ENCODE measurements at places on chromosomes 5 and 9.
A peak's percentile ranks its signal among the peaks of the same experiment; 100 is the strongest.

DNA sequence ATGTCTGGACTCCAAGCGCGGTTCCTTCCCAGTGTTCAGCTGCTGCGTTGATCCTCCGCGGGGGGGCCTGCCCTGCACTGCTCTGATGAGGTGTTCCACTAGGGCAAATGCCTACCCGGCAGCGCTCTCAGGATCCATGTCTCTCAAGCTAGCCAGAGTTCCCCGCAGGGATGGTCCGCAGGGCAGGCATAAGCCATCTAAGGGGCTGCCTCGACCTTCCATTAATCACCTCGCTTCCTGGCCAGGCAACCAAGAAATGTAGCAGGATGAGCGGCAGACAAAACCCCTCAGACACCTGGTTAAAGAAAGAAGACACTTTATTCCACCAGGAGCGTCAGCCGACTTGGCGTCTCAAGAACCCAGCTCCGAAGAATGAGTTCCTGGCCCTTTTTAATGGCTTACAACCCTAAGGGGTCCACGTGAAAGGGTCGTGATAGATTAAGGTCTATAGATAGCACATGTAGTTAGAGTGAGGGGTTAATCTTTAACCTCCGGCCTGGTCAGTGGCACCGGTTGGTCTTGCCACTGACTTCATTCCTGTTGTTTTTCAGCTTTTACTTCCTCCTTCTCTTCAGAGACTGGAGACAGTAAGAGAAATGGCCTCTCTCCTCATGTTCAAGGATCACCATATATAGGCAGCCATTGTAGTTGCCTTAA, 47.2 kb upstream of the COX7C start:
- no peak for DNase-seq

- DNase-seq, result no peak
These were observed 997 bp downstream of the AUH start for GRCh38 chr9:91360551-91361290.

- no peak for DNase-seq
These were observed 21.3 kb downstream of the WWC1 start for GRCh38 chr5:168312606-168313295.

GRCh38 chr9:134917431-134918373, at the start of gene FCN1:
FCN1 (minus strand) TSS chr9:134917912; CDS start chr9:134917871, 41 bp downstream.
- DNase-seq, result no peak

- no peak for DNase-seq
These were observed 101.0 kb downstream of the NR3C1 start for GRCh38 chr5:143302341-143303045.

- DNase-seq, result no peak
These were observed 19.7 kb downstream of the PTTG1 start for GRCh38 chr5:160441311-160441781.

- DNase-seq, result no peak
These were observed 15.1 kb upstream of the NRARP start for GRCh38 chr9:137317021-137317717.

- no peak for DNase-seq
These were observed 9.6 kb downstream of the ZNF608 start for GRCh38 chr5:124736805-124737188.

DNA sequence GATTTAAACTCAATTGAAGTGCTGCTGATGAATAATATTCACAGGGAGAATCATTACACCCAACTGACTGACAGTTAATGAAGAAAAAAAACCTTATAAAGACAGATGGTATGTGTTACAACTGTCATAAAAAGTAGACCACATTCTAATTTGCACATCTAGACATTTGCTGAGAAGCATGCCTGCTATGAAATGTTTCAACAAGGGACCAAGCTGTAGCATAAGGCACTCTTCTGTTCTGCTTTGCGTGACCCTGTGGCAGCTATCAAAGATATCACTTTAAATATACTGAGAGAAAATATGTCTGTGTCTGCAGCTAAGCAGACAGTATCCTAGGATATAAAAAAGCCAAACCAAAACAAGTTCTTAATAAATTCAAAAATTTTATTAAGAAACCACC, 153.7 kb downstream of the TMEM232 start:
- DNase-seq, result no peak

GRCh38 chr5:141371572-141372475, 1.8 kb downstream of the PCDHGB3 start:
- DNase-seq, result no peak

GRCh38 chr9:116365056-116365471, 211.5 kb downstream of the PAPPA start:
- no peak for DNase-seq

DNA sequence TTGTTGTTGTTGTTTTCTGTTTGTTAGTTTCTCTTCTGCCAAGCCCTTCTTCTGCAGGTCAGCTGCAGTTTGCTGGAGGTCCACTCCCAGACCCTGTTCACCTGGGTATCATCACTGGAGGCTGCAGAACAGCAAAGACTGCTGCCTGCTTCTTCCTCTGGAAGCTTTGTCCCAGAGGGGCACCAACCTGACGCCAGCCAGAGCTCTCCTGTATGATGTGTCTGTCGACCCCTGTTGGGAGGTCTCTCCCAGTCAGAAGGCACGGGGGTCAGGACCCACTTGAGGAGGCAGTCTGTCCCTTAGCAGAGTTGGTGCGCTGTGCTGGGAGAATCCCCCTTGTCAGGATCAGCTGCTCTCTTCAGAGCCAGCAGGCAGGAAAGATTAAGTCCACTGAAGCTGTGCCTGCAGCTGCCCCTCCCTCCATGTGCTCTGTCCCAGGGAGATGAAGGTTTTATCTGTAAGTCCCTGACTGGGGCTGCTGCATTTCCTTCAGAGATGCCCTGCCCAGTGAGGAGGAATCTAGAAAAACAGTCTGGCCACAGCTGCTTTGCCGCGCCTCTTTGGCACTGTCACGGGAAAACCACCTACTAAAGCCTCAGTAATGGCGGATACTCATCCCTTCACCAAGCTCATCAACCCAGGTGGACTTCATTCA, 299.2 kb downstream of the EDIL3 start:
- no peak for DNase-seq

- DNase-seq, result no peak
These were observed 47.3 kb downstream of the PWWP2A start for GRCh38 chr5:160071916-160072315.

DNA sequence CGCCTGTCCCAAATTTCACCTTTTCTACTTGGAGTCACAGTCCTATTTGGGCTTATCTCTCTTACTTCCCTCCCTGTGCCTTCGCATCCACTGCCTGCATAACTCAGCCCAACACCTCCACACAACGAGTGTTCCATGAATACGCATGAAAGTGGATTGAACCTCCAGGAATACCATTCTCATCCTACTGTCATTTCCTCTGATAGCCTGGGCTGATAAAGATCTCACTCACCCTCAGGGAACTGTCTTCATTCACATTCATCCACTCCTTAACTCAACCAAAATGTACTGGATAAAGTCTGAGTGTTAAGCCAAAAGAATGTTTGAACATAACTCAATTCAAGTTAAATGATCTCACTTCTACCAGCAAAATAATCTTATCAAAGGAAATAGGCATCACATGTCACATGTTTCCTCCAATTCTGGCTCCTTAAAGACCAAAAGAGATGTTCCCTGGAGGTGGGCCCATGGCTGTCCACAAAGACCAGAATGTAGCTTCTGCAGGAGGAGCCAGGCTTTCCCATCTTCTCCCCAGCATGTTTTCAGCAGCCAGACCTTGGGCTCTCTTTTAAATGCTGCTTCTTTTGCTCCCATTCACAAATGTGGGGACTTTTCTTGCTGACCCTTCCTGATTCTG, 28.4 kb upstream of the TRIO start:
- no peak for DNase-seq

DNA sequence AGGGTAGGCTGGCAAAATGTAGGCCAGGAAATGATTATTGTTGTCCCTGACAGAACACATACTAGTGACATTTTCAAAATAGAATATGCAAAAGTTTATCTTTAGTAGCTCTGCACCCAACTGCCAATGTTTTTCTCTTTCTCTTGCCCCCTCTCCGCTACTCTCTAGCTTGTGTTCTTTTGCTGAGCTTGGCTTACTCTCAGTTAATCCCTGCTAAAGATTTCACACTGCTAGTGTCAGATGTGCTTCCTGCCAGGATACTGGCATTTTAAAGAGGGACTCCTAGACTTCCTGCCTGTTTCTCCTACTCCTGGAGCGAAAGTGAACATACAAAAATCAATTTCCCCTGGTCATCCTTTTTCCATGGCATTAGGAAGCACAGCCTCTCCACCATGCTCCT, 260.5 kb downstream of the ARRDC3 start:
- no peak for DNase-seq

DNA sequence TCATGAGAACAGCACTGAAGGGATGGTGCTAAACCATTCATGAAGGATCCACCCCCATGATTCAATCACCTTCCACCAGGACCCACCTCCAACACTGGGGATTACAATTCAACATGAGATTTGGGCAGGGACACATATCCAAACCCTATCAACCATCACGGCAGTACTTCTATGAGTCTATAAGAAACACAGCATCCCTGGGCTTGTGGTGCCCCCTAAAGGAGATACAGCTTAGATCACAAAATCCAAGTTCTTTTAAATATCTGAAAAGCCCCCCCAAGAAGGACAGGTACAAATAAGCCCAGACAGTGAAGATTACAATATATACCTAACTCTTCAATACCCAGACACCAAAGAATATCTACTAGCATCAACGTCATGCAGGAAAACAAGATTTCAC, 233.7 kb upstream of the ADRA1B start:
- no peak for DNase-seq

- DNase-seq, result peak; percentile 61
These were observed 13.7 kb downstream of the DOCK2 start for GRCh38 chr5:169650701-169651331.

- DNase-seq, result no peak
These were observed 175.8 kb downstream of the ADAMTS6 start for GRCh38 chr5:65305913-65306312.

GRCh38 chr9:93976081-93976480, 20.9 kb upstream of the BARX1 start:
- no peak for DNase-seq
